ENCODE measurements at places on chromosomes 4 and X.

- no peak for DNase-seq
- no peaks in the 10 kb centered on the region for H3K27me3 ChIP-seq
- H3K4me3 ChIP-seq = no peak overlapping the region
These were observed 50.0 kb downstream of the ZCCHC13 start for GRCh38 chrX:74353984-74354383.

GRCh38 chr4:181376058-181376457 is 867.1 kb upstream of the TENM3 start:
- no peaks in the 10 kb centered on the region for H3K4me1 ChIP-seq
- no peaks in the 10 kb centered on the region for H3K27me3 ChIP-seq
- no peak for DNase-seq

GRCh38 chrX:153061732-153062131 is 5.5 kb downstream of the PNMA3 start:
- no peaks in the 10 kb centered on the region for H3K4me1 ChIP-seq
- DNase-seq = no peak
- no peak overlapping the region for H3K4me3 ChIP-seq
- H3K27me3 ChIP-seq = no peaks in the 10 kb centered on the region
- H3K36me3 ChIP-seq = no peaks in the 10 kb centered on the region
- no peak overlapping the region for H3K27ac ChIP-seq

DNA sequence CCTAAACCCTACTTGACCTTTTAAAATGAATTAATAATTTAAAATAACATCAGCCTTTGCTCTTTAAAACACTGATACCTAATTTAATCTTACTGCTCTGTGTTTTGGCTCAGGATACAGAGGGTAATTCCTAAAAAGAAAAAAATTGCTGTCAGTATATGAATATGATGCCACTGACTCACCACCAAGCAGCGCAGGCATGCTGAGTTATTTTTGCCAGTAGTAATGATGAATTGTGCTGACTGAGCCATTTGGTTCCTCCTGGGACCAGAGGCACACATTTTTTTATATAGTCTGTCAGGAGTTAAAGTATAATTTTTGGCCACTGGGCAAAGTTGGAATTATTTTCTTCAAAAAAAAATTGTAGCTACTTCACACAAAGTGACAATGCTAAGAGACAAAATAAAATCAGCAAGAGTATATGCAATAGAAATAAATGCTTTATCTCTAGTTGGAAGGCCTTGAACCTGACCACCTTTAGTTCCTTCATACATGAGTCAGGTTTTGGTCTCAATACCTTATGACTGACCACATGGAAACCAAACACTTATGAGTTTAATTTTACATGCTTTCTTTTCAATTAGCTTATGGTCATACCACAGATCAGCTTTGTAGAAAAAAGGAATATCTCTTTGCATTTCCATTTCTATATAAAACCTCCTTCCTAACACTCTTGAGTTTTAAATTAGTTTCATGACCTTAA is 115.1 kb downstream of the PPP3CA start:
- H3K27ac ChIP-seq = no peak overlapping the region
- H3K4me1 ChIP-seq = no peaks in the 10 kb centered on the region
- H3K4me3 ChIP-seq = no peak overlapping the region
- H3K27me3 ChIP-seq = no peaks in the 10 kb centered on the region
- DNase-seq = no peak

GRCh38 chrX:56343219-56343618 is 111.1 kb downstream of the KLF8 start:
- H3K4me3 ChIP-seq = no peak overlapping the region
- DNase-seq = no peak
- H3K36me3 ChIP-seq = no peaks in the 10 kb centered on the region
- H3K27me3 ChIP-seq = no peaks in the 10 kb centered on the region
